ENCODE measurements at places on chromosomes 6 and 20.

GRCh38 chr20:45311589-45312211, 3.6 kb upstream of the MATN4 start:
- no peak overlapping the region for H3K4me3 ChIP-seq
- DNase-seq, result peak; percentile 79
- no peaks in the 10 kb centered on the region for H3K4me1 ChIP-seq
- no peak overlapping the region for H3K27ac ChIP-seq
- H3K27me3 ChIP-seq, result no peaks in the 10 kb centered on the region
- H3K36me3 ChIP-seq, result no peaks in the 10 kb centered on the region

DNA sequence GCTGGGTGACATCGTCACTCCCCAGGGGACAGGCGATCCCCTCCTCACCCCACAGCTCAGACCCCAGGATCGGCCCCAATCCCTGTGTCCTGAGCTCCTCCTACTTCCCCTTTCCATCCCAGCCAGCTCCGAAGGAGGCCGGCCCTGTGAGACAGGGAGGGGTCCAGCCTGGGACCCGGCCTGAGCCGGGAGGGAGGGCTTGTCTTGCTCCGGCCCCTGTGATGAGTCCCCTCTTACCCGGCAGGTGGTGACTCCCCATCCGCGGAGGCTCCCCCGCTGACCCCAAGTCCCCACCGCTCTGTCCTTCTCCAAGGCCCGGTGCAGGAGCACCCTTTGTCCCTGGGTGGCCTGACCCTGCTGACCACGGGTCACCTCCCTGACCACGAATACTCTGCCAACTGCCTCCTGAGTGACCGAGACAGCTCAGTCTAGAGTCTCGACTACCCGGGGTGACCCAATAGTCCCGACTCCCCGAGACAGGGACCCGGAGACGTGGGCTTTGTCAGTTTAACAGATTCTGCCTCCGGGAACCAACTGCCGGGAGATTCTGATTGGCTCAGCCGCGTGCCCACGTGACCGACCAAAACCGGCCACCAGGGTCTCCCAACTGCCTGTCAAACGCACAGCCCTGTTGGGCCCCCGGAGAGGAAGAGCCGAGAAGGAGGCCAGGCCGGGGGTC, 187.4 kb upstream of the PROKR2 start:
- H3K4me1 ChIP-seq, result no peaks in the 10 kb centered on the region
- H3K4me3 ChIP-seq, result no peak overlapping the region
- H3K36me3 ChIP-seq, result no peaks in the 10 kb centered on the region

GRCh38 chr6:79040083-79040482, 38.0 kb downstream of the PHIP start:
- no peaks in the 10 kb centered on the region for H3K4me1 ChIP-seq
- no peak overlapping the region for H3K4me3 ChIP-seq
- no peak overlapping the region for H3K27ac ChIP-seq
- DNase-seq, result no peak
- no peaks in the 10 kb centered on the region for H3K36me3 ChIP-seq

DNA sequence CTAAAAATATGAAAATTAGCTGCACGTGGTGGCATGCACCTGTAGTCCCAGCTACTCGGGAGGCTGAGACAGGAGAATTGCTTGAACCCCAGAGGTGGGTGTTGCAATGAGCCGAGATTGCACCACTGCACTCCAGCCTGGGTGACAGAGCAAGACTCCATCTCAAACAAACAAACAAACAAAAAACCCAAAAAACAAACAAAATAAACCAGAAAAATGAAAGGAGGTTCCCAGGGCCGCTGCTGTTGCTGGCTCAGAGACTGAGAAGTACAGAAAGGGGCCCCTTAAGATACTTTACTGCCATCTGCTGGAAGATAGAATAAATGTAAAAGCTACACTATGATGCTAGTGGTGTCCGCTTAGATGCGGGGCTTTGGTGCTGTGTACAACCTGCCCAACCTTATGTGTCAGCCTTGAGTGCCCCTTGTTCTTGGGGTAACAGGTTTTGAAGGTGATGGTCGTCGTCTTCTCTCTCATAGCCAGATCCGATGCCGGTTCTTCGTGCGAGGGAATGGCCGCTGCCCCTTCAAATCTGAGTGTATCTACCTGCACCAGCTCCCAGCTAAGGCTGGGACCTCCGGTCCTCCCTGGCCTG, 2.8 kb upstream of the FANCE start:
- H3K4me1 ChIP-seq, result peaks cover 5% of the 10 kb centered on the region
- H3K27ac ChIP-seq, result no peak overlapping the region
- no peak overlapping the region for H3K4me3 ChIP-seq
- no peaks in the 10 kb centered on the region for H3K36me3 ChIP-seq

- no peak overlapping the region for H3K27ac ChIP-seq
- H3K27me3 ChIP-seq, result no peaks in the 10 kb centered on the region
- no peaks in the 10 kb centered on the region for H3K4me1 ChIP-seq
- DNase-seq, result no peak
These were observed 359.3 kb downstream of the TAF4 start for GRCh38 chr20:61706259-61706961.

GRCh38 chr6:157656437-157656997, 166.5 kb upstream of the SNX9 start:
- DNase-seq, result no peak
- no peaks in the 10 kb centered on the region for H3K27me3 ChIP-seq
- H3K4me1 ChIP-seq, result no peaks in the 10 kb centered on the region

DNA sequence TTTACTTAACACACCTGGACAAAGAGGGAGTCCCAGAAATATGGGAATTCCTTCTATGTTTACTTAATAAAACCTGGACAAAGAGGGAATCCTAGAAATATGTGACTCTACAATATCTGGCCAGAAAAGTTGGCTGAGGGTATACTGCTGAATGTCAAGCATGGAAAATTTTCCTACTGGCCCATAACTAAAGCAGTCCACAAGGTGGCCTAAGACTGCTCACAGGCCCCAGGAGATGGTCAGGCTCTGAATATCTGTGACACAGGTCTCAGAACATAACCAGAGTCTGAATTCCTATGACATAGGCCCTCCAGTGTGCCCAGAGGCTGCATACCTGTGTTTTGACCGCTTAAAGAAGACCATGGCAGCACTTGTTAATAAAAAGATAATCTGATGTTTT, 578.2 kb upstream of the NRSN1 start:
- no peak overlapping the region for H3K4me3 ChIP-seq
- no peaks in the 10 kb centered on the region for H3K36me3 ChIP-seq
- H3K4me1 ChIP-seq, result no peaks in the 10 kb centered on the region
- DNase-seq, result peak; percentile 53
- no peaks in the 10 kb centered on the region for H3K27me3 ChIP-seq

- H3K4me3 ChIP-seq, result no peak overlapping the region
- no peak overlapping the region for H3K27ac ChIP-seq
- no peaks in the 10 kb centered on the region for H3K4me1 ChIP-seq
- DNase-seq, result no peak
These were observed 8.5 kb downstream of the GMEB2 start for GRCh38 chr20:63618291-63618980.

- peaks cover 7% of the 10 kb centered on the region for H3K4me1 ChIP-seq
- H3K27me3 ChIP-seq, result no peaks in the 10 kb centered on the region
- no peak overlapping the region for H3K4me3 ChIP-seq
- H3K27ac ChIP-seq, result peak overlapping the region; percentile 51
- peaks cover 1% of the 10 kb centered on the region for H3K36me3 ChIP-seq
These were observed 437.3 kb upstream of the HTR1E start for GRCh38 chr6:86500035-86500434.

- DNase-seq, result peak; percentile 34
- no peak overlapping the region for H3K4me3 ChIP-seq
- no peak overlapping the region for H3K27ac ChIP-seq
- no peaks in the 10 kb centered on the region for H3K27me3 ChIP-seq
- no peaks in the 10 kb centered on the region for H3K4me1 ChIP-seq
These were observed 107.7 kb downstream of the PTPRK start for GRCh38 chr6:128412680-128413079.

- no peaks in the 10 kb centered on the region for H3K27me3 ChIP-seq
- H3K27ac ChIP-seq, result no peak overlapping the region
- no peak overlapping the region for H3K4me3 ChIP-seq
- H3K4me1 ChIP-seq, result no peaks in the 10 kb centered on the region
These were observed 83.5 kb upstream of the SPTLC3 start for GRCh38 chr20:12925210-12925755.

GRCh38 chr6:161169035-161169434, 104.8 kb downstream of the AGPAT4 start:
- no peaks in the 10 kb centered on the region for H3K4me1 ChIP-seq
- no peaks in the 10 kb centered on the region for H3K27me3 ChIP-seq
- peaks cover 5% of the 10 kb centered on the region for H3K36me3 ChIP-seq
- H3K4me3 ChIP-seq, result no peak overlapping the region
- H3K27ac ChIP-seq, result no peak overlapping the region

DNA sequence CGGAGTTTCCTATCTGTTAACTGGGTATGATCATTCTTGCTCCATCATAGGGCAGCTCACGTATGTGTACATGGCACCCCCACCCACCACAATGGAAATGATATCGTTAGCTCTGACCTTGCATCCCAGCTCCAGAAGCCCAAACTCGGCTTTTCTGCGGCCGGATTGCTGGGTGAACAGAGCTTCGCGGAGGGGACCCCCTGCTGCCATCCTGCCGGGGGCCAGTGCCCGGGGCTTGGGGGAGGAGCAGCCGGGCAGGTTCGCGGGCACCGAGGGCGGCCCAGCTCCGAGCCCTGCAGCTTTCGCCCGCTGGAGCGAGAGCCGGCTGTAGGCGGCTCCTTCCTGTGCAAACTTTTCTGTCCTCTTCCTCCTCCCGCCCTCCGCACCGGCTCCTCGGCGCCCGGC, 24.9 kb upstream of the FUCA2 start:
- H3K27me3 ChIP-seq, result peaks cover 11% of the 10 kb centered on the region
- H3K4me1 ChIP-seq, result peaks cover 2% of the 10 kb centered on the region
- H3K4me3 ChIP-seq, result peak overlapping the region; percentile 69
- no peaks in the 10 kb centered on the region for H3K36me3 ChIP-seq

All from trophoblast cell (in vitro differentiated cells and primary cell).